Globus pallidus (tissue), 1 donor: ENCODE measurements at places on chromosomes 3 and 15.
A peak's percentile ranks its signal among the peaks of the same experiment; 100 is the strongest.

- DNase-seq: no peak
Observed at GRCh38 chr15:88835646-88836045, 32.4 kb downstream of the ACAN start.

GRCh38 chr15:100765467-100766241 is 114.0 kb upstream of the ALDH1A3 start:
- no peak for DNase-seq

DNA sequence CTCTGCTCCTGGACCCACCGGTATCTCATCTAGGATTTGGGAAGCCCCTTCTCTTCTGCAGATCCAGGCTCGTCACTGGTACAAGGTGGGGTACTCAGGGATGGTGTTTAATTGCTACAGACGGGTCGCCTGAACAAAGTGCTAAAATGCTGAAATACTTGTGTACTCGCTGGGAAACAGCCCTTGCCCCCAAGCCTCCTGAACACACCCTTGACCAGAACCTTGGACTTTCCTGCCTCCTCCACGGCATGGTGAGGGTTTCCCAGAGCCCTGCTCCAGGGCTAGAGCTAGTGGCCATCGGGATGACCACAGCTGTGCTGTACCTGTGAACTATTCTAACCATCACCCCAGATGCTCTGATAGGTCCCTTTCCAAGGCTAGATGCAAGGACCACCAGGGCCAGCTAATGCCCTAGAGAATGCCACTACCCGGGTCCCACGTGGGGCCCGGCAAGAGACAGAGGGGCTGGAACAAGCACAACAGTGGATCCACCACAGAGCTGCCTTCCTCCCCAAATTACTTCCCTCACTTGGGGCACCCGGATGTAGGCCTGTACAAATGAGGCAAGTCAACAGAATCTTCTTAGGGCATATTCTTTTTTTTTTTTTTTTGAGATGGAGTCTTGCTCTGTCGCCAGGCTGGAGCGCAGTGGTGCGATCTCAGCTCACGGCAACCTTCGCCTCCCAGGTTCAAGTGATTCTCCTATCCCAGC is 267.3 kb downstream of the FOXP1 start:
- DNase-seq: no peak

GRCh38 chr15:78979456-78980320 is 34.8 kb upstream of the CTSH start:
- DNase-seq: peak; percentile 57

DNA sequence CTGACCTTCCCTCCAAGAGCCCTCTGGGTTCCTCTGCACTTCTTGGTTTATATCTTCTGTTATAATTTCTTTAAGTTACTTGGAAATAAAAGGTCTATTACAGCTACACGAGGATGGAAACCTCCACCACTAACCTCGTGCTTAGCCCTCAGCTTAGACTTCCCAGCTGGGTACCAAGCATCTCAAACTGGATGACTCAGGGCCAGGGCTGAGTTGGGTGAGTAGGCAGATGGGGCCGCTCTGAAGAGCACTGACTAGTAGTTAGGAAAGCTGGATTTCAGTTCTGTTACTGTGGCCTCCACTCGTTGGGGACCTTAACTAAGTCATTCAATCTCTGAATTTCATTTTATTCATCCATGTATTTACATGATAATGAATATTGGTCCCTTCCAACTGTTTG is 1036.6 kb downstream of the IGSF11 start:
- no peak for DNase-seq

GRCh38 chr15:81280696-81281455 is 43.1 kb downstream of the STARD5 start:
- no peak for DNase-seq

DNA sequence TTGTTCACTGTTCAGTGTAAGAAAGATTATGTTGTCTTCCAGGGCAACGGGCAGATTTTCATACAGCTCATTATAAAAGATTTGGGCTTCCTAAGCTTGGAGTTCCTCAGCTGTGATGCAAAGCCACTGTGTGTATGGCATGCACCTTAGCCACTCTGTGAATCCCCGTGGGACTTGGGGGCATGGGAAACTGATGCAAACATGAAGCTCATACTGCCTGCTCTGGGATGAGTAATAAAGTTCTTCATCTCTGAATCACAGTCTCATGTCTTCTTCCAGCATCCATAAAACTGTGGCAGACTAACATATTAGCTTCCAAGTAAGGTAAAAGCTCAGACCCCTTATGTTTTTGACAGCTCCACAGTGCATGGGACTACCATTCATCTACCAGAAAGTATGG is 154.3 kb upstream of the RORA start:
- no peak for DNase-seq

DNA sequence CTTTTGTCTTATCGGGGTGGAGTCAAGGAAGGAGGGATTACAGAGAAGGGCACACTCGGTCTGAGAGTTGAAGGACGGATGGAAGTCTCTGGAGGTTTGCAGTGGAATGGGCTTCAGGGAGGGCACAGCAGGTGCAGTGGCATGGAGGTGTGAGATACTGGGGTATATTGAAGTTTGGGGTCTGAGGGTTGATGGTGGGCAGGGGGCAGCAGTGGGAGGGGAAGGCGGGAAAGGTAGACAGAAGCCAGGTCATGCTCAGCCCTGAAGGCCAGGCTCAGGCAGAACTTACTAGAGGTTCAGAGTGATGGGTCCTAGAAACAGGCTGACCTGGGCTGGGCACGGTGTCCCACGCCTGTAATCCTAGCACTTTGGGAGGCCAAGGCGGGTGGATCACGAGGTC is 52.7 kb downstream of the HRH1 start:
- DNase-seq: no peak

GRCh38 chr15:24899367-24899766 is 55.4 kb upstream of the SNRPN start:
- DNase-seq: no peak
